AG04449 (cell line): ENCODE measurements at places on chromosomes 7 and 10.
A peak's percentile ranks its signal among the peaks of the same experiment; 100 is the strongest.

DNA sequence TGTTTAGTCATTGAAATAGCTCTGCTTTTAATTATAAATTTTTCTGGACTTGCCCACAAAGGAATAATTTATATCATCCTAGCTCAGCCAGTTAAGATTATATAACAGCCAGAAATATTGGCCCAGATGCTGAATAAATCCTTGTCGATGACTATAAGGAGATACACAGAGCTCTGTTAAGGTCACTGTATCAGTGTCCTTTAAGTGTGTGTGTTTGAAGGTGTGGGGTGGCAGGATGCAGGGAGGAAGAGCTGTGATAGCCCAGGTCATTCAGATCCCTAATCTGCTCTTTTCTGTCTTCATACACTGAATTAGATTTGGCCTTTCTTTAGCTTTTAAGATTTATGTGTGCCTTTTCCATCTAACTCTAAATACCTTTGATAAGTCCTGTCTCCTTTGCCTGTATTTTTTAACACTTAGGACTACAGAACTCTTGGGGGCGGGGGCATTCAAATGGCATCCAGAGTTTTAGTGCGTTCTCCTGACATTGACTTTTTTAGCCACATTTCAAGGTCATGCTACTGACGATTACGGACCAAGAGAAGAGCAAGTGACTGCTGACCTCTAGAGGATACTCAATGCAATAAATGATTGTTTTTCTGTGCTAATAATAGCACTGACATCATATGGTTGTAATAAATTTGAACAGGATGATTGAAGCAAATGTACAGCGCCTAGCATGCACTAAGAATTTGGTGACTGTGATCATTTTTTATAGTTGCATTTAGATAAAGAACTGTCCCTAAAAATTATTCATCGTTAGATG is 172.3 kb downstream of the CACNB2 start:
- no peak for DNase-seq

- DNase-seq: no peak
Measured at GRCh38 chr7:2799253-2799652, 44.9 kb downstream of the GNA12 start.

DNA sequence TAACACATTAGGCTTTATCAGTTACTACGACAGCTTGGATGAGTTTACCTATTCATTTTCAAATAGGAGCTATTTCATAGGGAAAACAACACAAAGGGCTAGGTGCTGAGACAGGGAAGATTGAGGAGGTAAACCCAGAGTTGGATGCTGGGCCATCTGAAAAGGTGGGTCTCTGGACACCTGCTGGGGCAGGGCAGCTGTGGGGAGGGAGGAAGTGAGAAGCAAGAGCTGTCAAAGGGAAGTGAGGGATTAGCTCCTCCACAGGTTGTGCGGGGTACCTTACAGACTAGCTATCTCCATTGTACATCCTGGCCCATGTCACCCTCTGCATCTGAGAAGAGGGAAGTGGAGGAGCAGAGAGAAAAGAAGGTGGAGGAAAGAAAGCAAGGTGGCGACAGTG is 48.9 kb downstream of the BLNK start:
- no peak for DNase-seq

DNA sequence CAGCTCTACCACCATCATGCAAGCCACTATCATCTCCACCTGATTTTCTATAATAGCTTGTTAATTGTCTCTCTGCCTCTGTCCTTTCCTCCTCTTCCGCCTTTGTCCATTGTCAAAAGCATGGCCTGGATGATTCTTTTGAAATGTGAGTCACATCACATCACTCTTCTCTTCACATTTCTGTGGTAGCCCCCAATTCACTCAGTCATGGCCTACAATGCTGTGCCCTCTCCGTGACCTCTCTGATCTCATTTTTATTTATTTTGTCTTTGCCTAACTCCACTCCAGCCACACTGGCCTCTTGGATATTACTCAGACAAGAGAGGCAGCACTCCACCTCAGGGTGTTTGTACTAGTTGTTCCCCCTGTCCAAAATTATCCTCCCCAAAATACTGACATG is 4.9 kb upstream of the ABCB4 start:
- DNase-seq: no peak

- no peak for DNase-seq
Measured at GRCh38 chr7:101853684-101854083, 36.3 kb downstream of the CUX1 start.

DNA sequence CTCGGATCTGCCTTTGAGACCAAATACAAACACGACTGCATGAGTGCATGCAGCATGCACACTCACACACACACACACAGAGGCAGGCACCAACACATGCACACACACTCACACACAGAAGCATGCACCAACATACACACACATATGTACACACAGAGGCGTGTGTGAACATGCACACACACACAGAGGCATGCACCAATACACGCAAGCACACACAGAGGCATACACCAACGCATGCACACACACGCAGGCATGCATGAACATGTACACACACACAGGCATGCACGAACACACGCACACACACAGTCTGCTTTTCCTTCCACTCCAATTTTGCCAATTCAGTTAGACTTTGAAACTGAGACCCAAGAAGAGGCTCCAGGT is 67.3 kb upstream of the COL13A1 start:
- no peak for DNase-seq

DNA sequence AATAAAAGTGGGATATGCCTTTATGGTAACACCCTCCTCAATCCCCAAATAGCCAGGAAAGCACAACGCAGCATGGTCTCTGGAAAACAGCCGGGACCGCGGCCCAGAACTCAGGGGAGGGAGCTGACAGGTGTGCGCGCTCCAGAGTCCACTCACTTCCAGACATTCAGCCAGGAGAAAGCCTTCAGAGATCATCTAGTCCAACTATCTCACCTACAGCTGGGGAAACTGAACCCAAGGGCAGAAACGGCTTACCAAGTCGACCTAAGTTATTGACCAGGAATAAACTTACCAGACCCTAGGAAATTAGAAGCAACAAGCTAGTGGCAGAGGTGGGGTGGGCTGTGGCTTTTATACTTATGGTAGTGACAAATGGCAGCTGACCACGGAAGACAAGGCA is 16.4 kb downstream of the GSDME start:
- no peak for DNase-seq

GRCh38 chr7:42700406-42701327 is 211.2 kb downstream of the C7orf25 start:
- DNase-seq: no peak

- no peak for DNase-seq
Measured at GRCh38 chr10:14723052-14723689, 51.5 kb downstream of the FAM107B start.

GRCh38 chr10:127935071-127935561 is 28.2 kb downstream of the PTPRE start:
- no peak for DNase-seq

GRCh38 chr7:85529201-85529600 is 342.3 kb upstream of the SEMA3D start:
- no peak for DNase-seq

DNA sequence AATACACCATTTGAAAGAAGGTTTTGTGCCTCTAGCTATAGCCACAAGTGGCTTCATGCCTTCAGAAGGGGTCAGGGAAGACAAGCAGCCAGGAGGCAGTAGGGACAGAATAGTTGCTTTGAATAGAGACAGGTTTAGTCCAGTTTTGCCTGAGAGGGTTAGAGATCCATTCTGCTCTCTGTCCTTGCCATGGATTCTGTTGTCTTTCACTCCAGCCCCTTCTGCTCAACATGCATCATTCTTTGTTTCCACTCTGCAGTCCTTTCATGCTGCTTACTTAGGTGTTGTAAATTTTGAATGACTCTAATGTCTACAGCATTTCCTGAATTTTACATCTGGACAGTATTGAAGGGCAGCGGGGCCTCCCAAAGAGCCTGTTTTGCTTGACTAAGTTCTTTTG is 60.3 kb downstream of the CNTNAP2 start:
- no peak for DNase-seq

DNA sequence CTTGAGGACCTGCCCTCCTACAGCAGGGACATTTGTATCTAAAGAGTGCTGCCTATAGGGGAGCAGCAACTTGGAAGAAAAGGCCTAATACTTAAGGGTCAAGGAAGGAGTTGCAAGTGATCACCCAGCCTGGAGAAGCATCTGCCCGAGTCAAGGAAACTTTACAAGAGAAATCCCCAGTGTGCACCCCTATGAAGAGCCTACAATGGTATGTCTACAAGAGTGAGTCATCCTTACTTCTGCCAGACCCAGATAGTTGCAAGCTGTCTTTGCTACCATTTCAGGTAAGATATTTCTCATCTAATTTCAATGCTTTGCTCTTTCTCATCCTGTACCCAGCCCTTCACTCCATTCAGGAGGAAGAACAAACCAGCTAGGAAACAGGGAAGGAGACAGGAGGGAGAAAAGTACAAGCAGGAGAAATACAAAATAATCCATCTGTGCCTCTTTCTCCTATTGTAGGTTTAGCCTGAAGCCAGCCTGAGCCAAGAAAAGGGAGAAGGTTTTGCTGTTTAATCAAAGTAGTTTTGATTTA is 34.4 kb upstream of the AGR3 start:
- peak; percentile 74 for DNase-seq

GRCh38 chr10:29353305-29353704 is 64.4 kb downstream of the LYZL1 start:
- no peak for DNase-seq
